ENCODE measurements at places on chromosomes 2 and 18.

- no peak for DNase-seq
Measured at GRCh38 chr2:73087311-73087710, 15.8 kb upstream of the SFXN5 start.

DNA sequence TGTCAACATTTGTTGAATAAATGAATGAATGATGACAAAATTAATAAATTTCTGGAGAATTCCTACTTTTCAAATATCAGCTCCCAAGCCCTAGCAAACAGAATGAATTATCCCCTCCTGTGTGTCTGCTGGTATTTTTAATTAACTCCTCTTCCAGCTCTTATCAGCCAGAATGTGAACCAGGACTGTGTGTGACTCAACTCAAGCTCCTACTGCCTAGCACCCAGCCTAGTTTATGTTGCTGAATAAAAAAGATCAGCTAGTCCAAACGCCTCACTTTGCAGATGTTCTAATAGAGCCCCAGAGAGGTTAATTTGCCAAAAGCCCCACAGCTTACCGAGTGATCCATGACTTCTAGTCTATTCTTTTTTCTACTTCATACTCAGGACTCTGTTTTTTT is 50.3 kb downstream of the RABL2A start:
- no peak for DNase-seq

DNA sequence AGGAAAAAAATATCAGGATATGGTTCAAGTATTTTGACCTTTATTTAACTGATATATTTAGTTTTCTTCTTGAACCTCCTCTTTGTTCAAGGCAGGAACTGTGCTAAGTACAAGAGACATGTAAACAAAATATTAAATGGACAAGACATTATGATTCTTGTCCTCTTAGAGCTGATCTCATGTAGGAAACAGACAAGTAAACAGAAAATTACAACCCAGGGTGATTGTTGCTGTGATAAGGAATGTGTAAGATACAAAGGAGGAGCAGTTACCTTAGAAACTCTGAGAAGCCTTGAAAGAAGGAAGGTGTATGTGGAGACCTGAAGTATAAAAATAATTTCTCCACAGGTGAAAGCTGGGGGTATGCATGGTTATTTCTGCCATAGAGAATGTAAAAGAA is 12.9 kb downstream of the RBM45 start:
- DNase-seq, result no peak

DNA sequence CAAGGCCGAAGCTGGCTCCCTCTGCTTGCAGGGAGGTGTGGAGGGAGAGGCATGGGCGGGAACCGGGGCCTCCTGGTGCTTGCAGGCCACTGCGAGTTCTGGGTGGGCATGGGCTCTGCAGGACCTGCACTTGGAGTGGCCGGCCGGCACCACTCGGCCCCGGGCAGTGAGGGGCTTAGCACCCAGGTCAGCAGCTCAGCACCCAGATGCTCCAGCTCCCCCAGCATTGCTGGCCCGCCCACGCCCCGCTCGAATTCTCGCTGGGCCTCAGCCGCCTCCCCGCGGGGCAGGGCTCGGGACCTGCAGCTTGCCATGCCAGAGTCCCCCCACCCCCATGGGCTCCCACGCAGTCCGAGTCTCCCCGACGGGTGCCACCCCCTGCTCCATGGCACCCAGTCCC is 176.2 kb upstream of the FAM98A start:
- DNase-seq, result no peak

Data from CD4-positive, alpha-beta T cell treated with Interleukin-6 at 100 ng/mL for 8 hours (primary cell).